ENCODE measurements at places on chromosomes 3 and 15.

DNA sequence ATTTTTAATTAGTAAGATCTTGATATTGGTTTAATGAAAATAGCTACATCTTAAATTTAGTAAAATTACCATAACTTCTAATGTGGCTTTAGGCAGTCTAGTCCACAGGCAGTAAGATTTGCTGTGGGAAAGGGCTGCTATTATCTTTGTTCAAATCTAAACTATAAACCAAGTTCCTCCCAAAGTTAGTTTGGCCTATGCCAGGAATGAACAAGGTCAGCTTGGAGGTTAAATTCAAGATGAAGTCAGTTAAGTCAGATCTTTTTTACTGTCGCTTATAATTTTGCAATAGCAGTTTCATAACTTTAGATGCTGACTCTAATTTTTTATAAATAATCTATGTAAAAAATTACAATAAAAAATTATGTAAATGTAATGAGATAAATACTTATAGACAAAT, 1016.9 kb upstream of the ALCAM start:
- DNase-seq: no peak

DNA sequence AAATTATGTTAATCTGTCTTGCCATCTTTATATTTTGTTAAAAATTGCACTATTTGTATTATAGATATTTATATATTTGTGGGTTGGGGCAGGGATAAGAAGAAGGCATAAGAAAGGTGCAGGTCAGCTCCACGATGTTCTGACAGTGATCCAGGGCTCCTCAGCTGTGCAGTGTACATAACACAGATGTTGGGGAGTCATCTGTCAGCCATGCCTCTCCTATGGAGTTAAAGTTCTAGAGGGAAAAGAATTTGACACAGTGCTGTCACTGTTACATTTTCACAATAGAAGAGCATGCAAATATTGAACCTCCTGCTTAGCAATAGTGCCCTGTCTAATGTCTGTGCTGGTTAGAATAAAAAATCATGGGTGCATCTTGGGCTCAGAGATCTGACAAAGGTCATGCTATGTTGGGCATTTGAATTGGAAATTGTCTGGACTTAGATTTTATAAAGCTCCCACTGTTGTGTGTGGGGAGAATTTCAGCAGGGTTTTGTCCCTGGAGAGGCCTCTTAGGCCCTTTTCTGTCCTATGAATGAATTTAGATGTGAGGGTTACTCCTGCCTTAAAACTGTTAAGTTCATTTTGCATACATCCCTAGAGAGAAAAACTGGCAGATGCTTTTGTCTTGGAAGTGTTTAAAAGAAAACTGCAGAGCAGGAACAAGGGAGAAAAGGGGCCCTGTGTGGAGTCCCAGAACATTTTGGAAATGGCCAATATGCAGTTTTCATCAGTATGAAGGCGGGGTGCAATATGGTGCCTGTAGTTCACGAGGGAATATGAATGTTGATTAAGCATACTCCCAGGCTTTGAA, 20.4 kb downstream of the CDIN1 start:
- DNase-seq: no peak

DNA sequence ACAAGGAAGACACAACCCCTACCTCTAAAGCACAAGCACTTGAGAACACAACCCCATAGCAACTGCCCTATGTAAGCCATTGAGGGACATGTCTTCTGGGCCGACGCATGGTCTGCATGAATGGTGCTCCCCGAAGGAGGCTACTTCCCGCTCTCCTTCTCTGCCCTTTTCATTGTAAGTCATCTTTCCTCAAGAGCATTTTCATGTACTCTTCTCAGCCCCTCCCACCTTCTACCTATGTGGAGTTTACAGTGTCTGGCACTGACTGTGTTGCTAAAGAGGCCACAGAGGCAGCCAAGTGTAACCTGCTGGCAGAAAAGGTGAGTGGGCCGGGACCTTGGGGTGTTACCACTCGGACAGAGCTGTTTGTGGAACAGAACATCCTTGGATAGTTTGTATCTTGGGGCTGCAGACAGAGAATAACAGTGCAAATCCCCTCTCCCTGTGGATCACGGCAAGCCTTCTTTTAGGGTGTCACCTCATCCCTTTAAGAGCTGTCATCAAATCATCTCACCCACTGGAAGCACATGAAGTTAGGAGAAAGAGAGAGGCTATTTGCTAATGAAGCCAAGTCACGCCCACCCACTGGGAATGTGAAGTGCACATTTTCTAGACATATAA, 5.6 kb downstream of the AHSG start:
- no peak for DNase-seq

DNA sequence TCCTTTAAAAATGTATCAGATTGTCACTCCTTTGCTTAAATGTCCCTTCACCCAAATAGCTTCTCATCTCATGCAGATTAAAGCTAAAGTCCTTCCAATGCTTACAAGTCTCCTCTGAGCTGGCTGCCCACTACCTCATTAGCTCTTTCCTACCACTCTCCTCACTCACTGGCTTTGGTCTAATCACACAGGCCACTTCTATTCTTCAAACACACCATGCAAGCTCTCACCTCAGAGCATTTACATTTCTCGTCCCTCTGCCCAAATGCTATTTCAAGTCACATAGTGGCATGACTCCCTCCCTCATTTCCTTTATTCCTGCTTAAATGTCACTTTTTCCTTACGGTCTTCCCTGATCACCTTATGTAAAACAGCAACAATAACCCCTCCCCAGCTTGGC, 110.6 kb upstream of the CMC1 start:
- DNase-seq: no peak

- DNase-seq: no peak
These were observed 65.0 kb downstream of the SMARCC1 start for GRCh38 chr3:47716656-47717055.

DNA sequence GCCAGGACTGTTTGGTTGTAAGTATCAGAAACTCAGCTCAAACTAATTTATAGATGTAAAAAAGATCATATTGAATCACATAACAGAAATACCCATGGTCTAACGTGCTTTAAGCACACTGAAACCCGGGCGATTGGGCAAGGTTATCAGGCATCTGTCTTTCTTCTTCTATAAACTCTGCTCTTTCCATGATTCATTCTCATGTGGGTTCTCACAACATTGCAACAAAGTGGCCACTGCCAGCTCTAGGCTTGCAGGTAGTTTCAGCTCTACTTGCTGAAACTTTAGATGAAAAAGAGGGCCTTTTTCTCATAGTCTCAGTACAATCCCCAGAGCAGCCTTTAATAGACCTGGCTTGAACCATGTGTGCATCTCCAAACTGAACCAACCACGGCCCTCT, 456.1 kb downstream of the MFSD1 start:
- DNase-seq: no peak

DNA sequence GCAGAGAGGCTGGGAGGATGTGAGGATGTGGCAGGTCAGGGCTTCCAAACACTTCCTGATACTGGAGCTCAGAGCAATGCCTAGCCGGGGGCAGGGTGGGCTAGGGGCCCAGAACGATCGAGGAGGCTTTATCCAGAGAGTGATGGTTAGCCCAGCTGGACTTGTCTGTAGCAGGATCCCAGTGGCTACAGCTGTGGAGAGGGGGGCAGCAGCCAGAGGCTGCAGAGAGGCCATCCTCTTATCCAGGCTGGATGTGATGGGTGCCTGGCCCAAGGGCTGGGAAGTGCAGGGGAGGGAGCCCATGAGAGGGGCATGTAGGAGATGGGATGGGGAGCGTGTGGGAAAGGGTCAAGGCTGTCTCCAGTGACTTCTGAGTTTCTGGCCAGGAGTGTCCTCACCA, 4.6 kb downstream of the PARP3 start:
- no peak for DNase-seq

GRCh38 chr3:151881137-151881536, 7.7 kb downstream of the SUCNR1 start:
- no peak for DNase-seq
